ENCODE measurements at places on chromosomes 1 and 21.

- no peak for DNase-seq
These were observed 265.1 kb downstream of the PTPRU start for GRCh38 chr1:29501227-29501976.

GRCh38 chr1:212987702-212988322 is 27.9 kb downstream of the ANGEL2 start:
- DNase-seq: no peak

DNA sequence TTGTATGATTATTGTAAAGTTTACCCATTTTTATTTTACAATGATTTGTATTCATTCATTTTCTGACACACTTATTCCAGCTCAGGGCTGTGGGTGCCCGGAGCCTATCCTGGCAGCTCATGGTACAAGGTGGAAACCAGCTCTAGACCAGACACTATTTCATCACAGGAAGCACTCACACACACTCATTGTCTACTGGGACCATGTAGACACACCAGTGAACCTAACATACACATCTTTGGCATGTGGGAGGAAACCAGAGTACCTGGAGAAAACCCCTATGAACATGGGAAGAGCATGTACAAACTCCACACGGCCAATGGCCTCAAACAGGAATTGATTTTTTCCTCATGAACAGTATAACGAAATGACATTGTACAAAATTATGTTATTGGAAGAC is 2.4 kb downstream of the DTL start:
- DNase-seq: no peak

GRCh38 chr1:210024996-210025395 is 87.0 kb downstream of the SYT14 start:
- no peak for DNase-seq

DNA sequence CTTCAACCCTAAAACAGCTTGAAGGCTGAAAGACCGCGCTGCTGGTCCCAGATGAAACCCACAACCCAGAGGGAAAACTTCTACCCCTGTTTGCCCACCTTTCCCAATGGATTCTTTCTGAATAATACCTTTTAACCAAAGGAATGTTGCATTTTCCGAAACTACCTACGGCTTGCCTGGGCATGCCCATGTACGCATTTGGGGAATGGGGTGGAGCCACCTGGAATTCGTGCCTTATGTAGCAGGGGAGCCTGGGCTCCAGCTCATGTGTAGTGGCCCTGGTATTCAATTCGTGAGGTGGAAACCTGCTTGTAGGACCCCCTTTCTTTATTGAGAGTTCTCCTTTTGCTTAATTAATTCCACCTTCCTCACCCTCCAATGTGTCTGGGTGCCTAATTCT is 256.6 kb upstream of the RGS18 start:
- DNase-seq: no peak

GRCh38 chr1:22619252-22619651 is 17.2 kb upstream of the C1QA start:
- no peak for DNase-seq

GRCh38 chr1:171420810-171421209 is 64.5 kb upstream of the PRRC2C start:
- DNase-seq: no peak

DNA sequence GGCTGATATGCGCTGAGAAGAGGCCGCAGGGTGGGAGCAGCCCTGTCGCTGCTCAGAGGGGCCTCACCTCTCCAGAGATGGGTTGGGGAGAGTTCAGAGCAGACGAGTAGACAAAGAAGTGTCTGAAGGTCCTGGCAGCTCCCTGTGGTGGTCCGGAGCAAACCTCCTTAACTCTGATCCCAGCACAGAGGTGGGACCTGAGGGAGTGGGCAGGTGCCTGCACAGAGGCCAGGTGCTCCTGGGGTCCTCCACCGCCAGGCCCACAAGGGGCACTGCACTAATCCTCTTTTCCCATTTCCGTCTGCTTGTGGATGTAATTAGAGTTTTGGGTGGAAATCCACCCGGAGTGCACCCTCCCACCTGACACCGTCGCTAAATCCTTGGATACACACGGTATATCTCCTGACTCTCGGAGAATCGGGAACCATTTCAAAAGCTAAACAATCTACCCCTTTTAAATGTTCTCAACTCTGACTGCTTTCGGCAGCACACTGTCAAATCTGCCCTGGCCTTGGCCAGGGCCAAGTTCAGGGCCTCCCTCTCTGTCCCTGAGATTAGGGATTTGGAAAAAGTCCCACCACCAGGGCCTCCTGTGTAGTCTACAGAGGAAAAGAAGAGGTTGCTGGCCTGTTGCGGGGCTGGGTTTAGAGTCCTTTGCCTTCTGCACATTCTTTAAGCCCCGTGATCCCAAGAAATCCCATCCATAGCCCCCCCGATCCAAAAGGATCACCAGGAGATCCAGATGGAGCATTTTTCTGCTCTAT is 22.4 kb downstream of the CASZ1 start:
- DNase-seq: no peak

DNA sequence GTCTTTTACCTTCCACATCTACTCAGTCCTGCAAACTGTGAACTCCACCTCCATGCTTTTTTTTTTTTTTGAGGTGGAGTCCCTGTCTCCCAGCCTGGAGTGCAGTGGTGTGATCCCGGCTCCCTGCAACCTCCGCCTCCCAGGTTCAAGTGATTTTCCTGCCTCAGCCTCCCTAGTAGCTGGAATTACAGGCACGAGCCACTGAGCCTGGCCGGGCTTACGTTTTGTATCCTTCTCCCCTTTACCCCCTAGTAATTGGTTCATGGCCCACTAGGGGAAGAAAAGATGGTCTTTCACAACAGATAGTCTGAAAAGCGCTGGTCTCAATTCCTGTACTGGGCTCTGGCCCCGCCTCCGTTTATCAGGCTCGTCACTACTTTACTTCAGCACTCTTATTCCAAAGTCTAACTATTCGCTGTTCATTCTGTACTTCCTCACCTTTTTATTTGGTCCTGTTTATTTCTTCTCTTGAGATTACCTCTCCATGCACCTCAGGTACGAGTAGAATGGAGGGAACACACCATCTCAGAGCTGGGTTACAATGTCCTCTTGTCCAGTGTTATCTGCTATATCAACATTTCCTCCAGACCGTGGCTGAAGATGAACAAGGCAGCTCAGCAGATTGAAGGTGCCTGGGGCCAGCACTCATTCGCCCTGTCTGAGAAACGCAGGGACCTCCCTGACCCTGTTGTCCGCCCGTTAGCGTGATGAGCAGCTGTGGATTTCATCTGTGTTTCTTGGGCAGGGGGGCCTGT is 16.2 kb downstream of the CNST start:
- DNase-seq: no peak

DNA sequence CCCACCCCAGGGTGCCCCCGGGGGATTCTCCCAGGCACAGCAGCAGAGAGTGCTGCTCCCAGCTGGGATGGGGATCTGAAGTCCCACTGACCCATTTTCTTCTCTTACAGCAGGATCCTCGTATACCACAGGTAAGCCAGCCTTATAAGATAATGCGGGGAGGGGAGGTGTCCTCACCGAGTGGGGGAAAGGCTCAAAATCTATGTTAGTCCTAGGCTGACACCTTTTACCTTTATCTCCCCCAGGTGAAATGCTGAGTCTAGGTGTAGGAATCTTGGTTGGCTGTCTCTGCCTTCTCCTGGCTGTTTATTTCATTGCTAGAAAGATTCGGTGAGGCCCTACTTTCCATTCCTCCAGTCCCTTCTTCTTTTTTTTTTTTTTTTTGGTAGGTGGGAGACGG is 5.3 kb downstream of the APH1A start:
- no peak for DNase-seq

- no peak for DNase-seq
These were observed 33.6 kb downstream of the MAN1C1 start for GRCh38 chr1:25650289-25650576.

All from stimulated activated CD8-positive, alpha-beta memory T cell treated with anti-CD3 and anti-CD28 coated beads, Interleukin-7, amount 100 ng/mL, for 4 hours (primary cell).